NCI-H187 treated with DMSO at 0.1 percent for 48 hours (cell line): ENCODE measurements at places on chromosomes 7 and 10.
A peak's percentile ranks its signal among the peaks of the same experiment; 100 is the strongest.

DNA sequence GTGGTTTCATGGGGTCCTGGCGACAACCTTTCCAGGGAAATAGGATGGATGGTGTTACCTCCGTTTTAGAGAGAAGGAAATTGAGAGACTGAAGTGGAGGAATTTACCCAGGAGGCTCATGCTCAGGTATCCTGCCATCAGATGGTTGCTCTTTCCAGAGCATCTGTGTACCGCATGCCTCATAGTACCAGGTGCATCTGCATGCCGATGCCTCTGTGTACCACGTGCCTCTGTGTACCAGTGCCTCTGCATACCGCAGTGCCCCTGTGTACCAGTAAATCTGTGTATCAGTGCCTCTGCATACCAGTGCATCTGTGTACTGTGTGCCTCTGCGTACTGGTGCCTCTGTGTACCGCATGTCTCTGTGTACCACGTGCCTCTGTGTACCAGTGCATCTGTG is 3.2 kb downstream of the VWA2 start:
- DNase-seq, result no peak

DNA sequence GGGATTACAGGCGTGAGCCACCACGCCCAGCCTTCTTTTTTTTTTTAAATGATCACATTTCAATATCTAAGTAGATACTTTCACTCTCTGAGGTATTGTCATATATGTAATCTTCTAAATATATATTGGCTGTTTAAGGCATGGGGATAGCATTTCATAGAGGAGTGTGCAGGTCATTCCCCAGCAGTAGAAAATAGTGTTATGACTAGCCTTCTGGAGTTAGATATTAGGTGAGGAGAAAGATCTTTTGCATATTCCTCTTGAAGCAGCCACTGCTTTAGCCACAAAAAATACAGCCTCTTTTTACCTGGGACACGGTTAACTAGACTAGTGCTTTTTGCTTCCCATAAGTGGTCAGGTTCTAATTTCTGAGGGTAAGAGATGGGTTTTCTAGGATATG is 28.9 kb downstream of the ADD3 start:
- DNase-seq, result no peak

DNA sequence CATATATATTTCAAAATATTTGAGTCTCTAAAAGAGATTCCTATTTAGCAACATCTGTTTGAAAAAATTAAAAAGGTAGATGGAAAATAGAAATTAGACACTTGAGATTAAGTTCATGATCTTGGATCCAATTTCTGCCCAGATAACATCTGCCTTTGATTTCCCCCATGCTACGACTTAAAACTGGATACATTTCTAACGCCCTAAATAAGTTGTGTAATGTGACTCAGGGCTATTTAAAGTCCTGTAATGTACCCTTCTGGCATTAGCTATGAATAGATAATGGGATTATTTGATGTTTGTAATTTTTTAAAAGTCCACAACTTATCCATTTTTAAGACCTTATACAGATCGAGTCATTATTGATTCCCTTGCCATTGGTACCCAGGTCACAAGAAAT is 23.4 kb downstream of the CFAP43 start:
- DNase-seq, result no peak

DNA sequence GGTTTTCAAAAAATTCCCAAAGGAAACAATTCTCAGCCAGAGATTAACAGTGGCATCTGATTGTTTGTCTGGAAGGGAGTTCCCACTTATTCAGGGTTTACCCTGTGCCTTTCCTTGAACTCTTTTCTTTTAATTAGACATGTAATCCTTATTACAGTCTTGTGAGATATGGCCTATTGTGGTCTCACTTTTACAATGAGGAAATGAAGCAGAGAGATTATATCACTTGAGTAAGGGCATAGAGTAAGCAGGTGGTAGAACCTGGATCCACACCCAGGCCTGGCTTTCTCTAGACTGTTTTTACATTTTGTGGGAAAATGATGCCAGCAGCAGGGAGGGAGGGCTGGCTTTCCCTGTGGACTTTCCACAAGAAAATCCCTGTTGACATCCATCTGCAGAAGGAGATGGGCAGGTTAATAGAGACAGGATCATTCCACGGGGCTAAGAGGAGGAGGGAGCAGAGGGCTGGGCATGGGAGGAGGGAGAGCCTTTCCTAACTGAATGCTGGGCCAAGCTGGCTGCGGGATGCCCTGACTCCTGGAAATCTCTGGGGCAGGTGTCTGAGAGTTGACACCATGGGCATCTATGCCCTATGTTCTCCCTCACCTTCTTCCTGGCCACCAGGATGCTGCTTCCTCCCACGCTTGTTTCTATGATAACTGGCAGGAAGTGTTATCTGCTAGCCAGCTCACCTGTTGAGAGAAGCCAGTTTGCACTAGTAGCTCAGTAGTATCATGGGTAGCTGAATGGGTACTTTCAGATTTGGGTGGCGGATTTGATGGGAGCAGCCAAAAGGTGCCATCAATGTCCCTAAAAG is 28.7 kb upstream of the ARHGAP22 start:
- DNase-seq, result no peak

DNA sequence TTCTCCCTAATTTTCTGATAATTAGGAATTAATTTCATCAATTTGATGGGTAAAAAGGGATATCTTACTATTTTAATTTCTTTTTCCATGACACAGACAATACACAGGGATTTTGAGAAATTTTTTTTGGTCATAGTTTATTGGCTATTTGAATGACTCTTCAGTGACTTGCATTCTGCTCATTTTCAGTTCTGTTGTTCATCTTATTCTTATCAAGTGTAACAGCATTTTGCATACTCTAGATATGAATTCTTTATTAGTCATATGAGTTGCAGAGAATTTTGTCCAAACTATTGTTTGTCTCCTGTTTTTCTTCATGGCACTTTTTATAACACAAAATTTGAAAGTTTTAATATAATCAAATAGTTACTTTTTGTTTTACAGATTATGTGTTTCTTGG is 41.7 kb downstream of the MKLN1 start:
- no peak for DNase-seq

- DNase-seq, result no peak
Observed at GRCh38 chr7:44964384-44964830, 14.4 kb downstream of the MYO1G start.

DNA sequence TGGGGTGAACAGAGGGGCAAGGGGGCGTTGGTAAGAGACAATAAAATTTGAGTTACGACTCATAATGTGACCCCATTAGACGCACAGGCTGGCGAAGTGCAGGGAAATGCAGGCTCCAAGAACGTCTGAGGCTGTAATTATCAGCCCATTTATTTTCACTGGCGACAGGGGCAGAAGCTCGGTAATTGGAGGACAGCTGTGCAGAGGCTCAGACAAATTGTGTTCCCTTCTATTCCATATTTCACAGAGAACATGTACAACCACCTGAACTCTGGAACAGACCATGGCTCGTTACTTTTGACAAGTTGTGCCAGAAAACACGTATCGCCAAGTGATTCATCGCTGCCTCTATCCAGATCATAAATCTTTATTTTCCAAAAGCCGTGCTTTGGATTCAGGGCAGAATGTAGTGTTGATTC is 137.3 kb upstream of the FRMD4A start:
- DNase-seq, result no peak

DNA sequence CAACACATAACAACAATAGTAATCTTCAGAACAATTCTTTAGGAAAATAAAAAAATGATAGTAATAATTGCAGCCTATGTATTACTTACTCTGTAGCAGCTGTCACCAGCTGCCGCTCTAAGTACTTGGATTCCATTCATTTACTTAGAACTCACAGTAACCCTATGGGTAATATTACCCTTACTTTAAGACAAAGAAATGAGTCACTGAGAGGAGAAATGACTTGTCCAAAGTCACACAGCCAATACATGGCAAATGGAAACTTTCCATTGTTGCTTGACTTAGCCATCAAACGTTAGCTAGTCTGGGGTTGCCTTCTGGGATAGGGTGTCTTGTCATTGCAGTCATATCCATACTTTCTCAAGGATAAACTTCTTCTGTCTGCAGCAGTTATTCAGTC is 3.6 kb downstream of the CCNY start:
- no peak for DNase-seq

- DNase-seq, result no peak
Observed at GRCh38 chr7:11315666-11316258, 342.1 kb downstream of the PHF14 start.

- no peak for DNase-seq
Observed at GRCh38 chr10:53239873-53240272, 467.3 kb upstream of the MBL2 start.

GRCh38 chr7:77284005-77284404 is 84.4 kb upstream of the FGL2 start:
- no peak for DNase-seq

DNA sequence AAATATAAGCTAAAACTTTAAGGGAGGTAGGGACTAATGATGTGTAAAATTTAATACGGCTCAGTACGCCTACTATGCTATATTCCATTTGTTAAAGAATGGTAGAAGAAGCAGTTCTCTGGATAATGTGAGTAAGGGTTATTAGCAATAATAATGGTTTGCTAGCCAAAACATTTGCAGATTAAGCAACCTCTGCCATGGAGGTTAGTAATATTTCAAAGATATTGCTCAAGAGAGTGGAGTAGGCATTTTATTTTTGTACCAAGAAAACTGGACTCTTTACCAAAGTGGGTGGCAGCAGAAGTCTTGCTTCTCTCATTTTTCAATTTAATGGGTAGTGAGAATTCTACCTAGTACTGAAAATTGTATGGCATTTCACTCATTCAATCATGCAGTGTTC is 158.9 kb upstream of the TMEM106B start:
- no peak for DNase-seq

GRCh38 chr7:151941009-151941408 is 15.2 kb upstream of the GALNTL5 start:
- DNase-seq, result no peak

DNA sequence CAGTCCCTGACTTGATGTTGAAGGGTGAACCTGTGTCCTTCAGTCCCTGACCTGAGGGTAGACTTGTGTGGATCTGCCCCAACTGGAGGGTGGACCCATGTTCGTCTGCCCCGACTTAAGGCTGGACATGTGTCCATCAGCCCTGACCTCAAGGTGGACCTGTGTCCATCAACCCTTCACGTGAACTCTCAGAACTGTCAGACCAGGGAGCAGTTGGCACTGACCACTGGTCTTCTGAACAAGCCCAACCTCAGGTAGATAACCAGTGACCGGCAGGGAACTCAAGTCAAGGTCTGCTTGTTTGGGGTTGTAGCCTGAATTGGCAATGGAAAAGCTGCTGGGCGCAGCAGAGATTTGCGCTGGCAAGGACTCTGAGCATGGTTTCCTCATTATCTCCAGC is 96.5 kb downstream of the ADCY1 start:
- DNase-seq, result no peak

DNA sequence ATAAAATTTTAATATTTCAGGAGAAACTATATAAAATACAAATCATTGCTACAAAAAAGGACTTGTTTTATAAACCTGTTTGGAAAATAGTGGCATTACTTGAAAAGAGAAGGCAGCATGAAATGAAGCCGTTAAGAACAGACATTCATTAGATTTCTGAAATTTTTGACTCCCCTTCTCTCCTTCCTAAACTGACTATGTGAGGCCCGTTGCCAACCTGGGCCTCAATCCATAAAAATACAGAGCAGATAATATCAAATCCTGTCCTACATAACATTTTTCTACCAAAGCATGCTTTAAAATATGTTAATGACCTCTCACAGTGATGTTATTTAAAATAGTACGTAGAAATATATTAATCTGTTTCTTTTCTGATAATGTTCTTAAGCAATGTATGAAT is 34.5 kb upstream of the ING3 start:
- no peak for DNase-seq

DNA sequence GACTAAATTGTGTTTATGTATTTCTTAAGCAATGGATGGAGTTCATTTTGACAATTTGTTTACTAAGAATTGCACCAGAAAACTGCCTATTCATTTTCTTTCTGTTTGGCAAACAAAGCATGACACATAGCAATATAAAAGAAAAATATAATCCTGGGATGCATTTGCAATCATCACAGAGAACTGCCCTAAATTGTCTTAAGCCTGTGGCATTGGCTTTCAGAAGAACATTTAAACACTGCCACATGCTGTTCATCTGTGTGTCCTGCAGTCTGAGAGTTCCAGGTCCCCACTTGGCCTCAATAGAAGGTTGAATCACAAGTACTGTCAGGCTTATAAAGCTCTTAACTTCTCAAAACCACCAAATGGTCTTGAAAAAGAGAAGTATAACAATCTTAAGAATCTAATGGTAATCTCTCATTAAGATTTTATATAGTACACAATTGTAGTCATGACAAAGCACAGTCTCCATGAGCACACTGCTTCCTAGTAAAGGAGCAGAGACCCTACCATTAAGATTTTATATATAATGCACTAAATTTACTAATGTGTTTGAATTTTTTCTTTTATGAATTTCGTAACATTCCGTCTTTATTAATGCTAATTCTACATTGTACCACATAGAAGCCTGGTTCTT is 29.9 kb downstream of the RNLS start:
- no peak for DNase-seq

- no peak for DNase-seq
Observed at GRCh38 chr10:10919976-10920375, 97.7 kb upstream of the CELF2 start.

DNA sequence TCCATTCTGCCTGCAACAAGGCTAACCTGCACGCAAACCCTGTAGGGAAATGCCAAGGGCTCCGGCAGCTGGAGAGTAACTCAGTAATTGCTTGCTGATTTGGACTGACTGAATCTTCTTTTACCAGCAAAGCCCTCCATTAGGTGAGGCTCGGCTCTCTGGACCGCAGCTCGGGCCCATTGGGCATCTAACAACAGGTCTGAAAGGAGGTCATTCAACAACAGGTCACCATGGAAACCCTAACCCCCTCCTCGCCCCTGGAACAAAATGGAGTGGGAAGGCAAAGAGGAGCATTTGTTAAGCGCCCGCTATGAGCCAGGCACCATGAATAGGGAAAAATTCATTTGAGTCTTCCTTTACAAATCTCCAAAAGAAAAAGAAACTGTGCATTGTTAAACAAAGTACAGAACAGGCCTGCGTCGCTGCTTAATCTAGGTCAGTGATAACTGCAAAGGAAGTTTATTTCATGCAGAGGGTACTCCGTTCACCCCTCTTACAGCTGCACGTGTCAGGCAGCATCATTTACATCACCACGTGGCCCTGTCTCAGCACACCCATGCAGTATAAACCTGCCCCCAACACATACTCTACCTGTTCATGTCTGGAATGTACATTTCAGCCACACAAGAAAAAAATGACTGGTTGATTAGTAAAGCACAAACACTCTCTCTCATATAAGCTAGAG is 248.8 kb upstream of the NEBL start:
- DNase-seq, result no peak

DNA sequence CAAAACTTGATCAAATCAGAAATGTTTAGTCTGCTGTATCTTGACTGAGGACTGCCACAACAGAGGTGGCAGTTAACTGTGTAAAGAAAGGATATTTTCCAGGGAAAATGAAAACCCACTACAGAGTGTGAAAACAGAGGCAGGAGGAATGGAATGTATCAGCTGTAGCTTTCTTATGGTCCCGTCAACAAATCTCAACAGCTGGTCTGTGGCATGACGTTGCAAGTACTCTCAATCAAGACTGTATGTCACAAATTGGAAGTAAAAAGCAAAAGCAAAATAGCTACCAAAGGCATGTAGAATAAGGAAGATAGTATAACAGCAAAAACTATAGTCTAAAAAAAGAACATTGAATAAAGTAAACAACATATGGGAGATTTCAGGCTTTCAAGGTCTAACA is 123.5 kb downstream of the KMT2C start:
- DNase-seq, result no peak

- no peak for DNase-seq
Observed at GRCh38 chr10:84329986-84330651, 1.7 kb downstream of the CCSER2 start.

- DNase-seq, result peak; percentile 19
Observed at GRCh38 chr10:102450374-102451104, 804 bp downstream of the C10orf95 start.
